NK-92 treated with Interleukin-12 subunit alpha and Interleukin-12 subunit beta, amount 100 ng/mL, for 24 hours (cell line): ENCODE measurements at places on chromosomes 2 and 18.

DNA sequence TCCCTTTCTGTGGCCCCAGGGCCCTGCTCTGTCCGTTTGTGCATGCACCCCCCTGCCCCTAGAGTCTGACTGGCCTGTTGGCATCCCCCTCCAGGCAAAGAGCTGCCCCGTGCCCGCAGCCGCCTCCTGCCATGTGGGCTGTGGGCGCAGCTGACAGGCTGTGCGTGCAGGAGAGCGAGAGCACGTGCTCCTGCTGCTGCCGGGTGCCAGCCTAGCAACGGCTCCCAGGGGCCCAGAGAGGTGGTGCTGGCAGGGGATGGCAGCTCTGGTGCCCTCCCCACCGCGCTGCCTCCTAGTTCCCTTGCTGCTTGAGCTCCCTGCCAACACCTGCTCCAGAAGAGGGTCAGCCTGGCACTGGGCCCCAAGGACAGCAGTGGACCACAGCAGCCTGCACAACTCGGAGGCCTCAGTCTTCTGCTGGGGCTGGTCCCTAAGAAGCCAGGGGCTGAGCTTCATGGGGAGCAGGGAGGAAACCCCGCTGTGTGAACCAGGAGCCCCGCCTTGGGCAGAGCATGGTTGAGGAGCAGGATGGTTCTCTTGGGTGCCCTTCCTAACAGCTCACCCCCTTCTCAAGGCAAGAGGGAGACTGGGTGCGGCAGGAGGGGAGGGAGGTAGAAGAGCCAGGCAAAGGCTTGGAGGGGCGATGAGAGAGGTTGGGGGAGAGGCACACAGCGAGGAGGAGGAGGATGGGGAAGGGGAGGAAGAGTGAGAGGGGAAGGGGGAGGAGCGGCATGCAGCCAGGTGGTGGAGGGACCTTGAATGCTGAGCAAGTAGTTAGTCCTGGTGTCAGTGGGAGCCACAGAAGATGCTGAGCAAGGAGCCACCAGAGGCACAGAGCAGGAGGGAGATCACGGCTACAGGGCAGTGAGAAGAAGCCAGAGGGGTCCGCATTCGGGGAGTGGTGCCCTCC is 23.8 kb upstream of the PTMA start:
- no peak for DNase-seq

DNA sequence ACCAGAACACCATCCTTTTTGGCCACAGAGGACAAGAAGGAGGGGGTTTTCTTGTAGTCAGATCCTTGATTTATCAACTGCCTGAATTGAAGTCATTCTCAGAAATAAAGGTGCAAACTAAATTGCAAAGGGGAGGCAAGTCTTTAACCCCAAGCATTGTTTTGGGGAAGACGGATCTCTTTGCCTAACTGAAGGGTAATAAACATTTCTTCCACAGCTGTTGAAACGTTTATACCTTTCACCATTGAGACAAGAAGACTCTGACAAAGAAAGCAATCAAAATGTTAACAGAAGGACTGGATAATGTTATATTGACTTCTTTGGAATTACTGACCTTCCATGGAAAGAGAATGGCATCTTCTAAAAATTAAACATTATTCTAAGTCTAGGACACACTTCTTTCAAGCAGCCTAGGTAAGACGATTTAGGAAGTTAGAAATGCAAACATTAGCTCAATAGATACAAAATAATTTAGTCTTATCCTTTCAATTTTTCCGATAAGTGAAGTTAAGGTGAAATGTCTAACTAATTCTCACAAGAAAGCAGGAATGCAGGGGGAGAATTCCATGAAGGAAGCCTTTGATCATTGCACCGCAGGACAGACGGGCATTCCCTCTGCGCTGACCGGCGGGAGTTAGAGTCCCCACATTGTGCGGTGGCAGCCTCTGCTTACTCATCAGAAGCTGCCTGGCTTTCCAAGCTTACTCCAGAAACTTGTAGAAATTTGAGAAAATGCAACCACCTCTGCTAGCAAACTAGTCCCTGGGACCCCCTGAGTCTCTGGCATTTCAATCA is 69.4 kb upstream of the COPS8 start:
- DNase-seq, result no peak

GRCh38 chr18:6119761-6120160 is 224.4 kb upstream of the TMEM200C start:
- no peak for DNase-seq

GRCh38 chr2:84102274-84102673 is 356.8 kb downstream of the SUCLG1 start:
- DNase-seq, result no peak

DNA sequence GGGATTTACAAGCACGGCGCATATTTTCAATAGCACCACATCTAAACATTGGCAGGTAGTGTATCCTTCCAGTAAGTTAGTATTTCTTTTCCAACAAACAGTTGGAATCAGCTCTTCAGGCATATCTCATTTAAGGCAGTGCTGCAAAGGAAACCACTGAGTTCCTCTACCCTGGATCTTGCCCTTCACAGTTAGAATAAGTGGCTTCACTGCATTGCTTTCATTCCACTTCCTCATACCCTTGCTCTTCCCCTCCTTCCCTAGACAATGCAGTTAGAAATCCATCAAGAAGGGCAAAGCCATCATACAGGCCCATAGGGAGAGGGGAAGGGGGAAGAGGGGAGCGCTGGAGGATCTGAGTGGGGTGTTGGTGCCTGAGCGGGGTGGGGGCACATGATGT is 173.7 kb downstream of the FBXO15 start:
- no peak for DNase-seq

- no peak for DNase-seq
Measured at GRCh38 chr2:99810225-99810624, 320.4 kb upstream of the REV1 start.

DNA sequence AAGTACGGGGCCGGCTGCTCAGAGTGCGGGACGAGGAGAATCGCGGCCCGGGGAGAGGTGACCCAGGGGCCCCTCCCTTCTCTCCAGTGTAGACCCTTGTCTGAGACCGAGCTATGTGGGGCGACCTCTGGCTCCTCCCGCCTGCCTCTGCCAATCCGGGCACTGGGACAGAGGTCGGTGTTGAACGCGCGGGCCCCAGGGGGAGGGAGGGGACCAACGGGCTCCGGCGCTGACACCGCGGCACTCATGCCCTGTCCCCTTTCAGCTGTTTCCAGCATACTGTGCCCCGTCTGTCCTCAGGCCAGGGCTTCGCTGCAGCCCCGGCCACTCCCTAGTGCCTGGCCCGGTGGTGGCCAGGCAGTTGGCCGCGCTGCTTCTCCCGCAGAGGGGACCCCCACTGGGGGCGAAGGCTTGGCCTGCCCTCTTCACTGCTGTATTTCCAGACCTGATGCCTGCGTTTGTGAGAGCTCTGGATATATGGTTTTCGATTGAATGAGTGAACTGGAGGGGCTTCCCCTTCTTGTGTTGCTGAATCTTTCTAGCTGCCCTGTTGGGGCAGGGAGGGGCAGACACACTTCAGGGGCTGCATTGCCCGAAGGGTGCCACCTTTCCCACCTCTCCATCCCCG is 809 bp downstream of the DBI start:
- no peak for DNase-seq

- DNase-seq, result no peak
Measured at GRCh38 chr2:218576854-218577253, 8.2 kb downstream of the CNOT9 start.

- DNase-seq, result no peak
Measured at GRCh38 chr2:3160751-3161330, 216.8 kb downstream of the EIPR1 start.

- DNase-seq, result no peak
Measured at GRCh38 chr18:66222174-66222573, 381.7 kb downstream of the CDH19 start.

DNA sequence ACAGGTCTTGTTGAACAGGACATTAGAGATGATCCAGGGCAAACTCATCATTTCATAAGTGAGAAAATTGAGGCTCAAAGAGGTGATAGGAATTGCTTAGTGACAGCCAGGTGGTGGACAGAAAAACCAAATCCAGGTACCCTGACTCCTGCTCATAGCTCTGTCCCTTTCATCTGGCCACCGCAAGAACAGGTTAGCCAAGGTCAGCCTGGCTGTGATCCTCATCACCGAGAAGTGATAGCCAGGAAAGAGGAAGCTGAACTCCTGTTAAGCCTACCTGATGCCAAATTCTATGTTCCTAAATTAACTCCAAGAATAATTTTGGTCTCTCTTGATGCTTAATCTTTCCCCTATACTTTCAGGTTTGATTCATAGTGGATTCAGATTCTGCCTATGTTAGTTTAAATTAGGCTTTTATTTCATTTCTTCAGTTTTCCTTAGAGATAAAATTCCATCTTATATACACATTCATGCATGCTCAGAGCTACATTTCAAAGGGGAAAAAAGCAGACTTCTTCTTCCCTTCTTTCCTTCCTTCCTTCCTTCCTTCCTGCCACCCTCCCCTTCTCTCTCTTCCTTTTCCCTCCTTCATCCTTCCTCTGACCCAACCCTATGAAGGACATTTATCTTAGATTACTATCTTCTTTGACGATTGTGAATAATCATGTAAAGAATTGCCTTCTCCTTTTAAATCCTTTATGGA is 17.3 kb upstream of the CRIM1 start:
- DNase-seq, result no peak

- DNase-seq, result no peak
Measured at GRCh38 chr18:22348521-22349316, 69.0 kb downstream of the CTAGE1 start.

DNA sequence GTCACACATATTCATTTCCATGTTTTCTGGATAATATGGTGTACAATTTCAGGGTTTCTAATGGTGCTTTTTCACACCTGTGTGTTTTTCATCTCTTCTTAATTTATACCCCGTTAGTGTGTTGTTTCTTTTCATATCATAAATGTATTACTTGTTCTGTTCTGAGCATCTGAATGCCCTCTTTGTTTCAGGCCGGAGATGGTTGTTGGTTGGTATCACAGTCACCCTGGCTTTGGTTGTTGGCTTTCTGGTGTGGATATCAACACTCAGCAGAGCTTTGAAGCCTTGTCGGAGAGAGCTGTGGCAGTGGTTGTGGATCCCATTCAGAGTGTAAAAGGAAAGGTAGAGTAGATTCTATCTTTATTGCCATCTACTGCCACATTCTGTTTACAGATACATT is 45.1 kb upstream of the TBR1 start:
- no peak for DNase-seq

DNA sequence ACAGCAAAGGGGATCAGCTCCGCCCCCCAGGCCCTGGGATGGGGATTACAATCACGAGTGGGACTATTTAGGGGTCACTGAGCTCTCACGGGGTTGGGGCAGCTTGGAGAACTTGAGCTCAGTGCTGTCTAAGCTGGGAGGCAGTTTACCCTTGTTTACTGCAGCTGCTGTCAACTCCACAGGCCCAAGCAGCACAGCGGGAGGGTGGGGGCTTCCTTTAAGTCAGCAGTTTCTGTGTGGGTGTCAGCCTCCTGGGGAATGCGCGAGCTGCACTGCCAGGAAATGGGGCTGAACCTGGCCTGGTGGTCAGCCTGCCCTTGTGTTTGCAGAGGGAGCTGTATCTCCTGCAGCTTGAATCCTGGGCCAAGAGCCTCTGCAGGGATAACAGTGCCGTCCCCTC is 29.8 kb downstream of the TOGARAM2 start:
- DNase-seq, result peak; percentile 65

GRCh38 chr2:95573866-95574265 is 17.9 kb upstream of the TRIM43 start:
- DNase-seq, result no peak

- no peak for DNase-seq
Measured at GRCh38 chr2:238407566-238407965, 19.2 kb upstream of the ASB1 start.

- DNase-seq, result no peak
Measured at GRCh38 chr2:55807900-55808299, 114.3 kb upstream of the PNPT1 start.

GRCh38 chr2:28976584-28976983 is 4.5 kb upstream of the TOGARAM2 start:
- no peak for DNase-seq

DNA sequence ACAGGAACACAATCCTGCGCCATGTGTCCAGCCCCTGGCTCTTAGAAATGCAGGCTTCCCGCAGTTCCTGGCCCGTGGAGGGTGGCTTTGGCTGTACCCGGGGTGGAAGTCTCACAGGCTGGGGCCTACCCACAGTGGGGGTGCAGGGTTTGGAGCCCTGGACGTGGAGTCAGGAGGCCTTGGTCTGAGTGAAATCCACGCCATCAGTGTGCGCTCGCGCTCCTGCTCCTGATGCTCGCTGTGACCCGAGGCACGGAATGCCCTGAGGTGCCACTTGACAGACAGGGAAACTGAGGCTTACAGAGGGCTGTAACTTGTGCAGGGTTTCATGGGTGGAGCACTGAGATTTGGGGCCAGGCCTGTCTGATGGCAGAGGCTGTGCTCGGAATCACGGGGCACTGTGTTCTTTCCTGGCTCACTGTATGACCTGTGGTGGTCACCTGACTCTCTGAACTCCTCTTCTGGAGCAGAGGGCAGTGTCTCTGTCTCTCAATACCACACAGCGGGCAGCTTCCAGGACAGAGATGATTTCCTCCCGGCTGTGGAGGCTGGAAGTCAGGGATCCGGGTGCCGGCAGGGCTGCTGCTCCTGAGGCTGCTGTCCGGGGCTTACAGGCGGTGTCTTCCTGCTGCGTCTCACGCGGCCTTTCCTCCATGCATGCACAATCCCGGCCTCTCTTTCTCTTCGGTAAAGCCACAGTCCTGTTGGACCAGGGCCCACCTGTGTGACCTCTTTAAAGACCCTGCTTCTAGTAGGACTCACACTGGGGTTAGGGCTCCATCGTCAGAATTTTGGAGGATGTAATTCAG is 25.9 kb upstream of the ALLC start:
- no peak for DNase-seq

- DNase-seq, result no peak
Measured at GRCh38 chr18:22267225-22267624, 97.8 kb downstream of the GATA6 start.

GRCh38 chr18:34929336-34929780 is 111.9 kb upstream of the MAPRE2 start:
- DNase-seq, result no peak

- no peak for DNase-seq
Measured at GRCh38 chr2:171146633-171147032, 14.1 kb downstream of the TLK1 start.

DNA sequence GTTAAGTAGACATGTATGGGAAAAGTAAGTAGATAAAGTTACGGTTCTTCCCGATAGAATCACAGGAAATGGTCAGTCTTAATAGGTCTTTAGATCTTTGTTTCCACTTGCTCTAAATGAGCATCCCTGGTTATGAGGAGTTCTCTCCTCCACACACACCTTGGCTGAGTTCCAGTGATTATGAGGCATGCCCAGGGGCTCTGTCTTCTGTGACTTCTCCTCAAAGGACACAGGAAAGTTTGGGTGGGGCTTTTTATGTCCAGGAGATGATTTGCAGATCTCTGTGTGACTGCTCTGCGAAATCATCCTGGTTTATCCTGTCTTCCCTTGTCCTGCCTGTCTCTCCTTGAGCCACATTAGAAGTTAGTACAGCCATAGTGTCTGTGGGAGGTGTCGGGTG is 83.9 kb upstream of the EML6 start:
- no peak for DNase-seq
